Caki2 (cell line): ENCODE measurements at places on chromosomes 4 and X. TPM values are rescaled to one million over a fixed set of nuclear protein-coding genes. Genes with fewer than 3 reads are reported as not detected.

TEX28 gene
- total RNA-seq: not detected in 2 replicates

RASSF6 gene
- total RNA-seq: 0.52 and 1.0 TPM in 2 replicates

CPE gene
- 0.78 and 4.7 TPM in 2 replicates for total RNA-seq

ADGRG2 gene
- total RNA-seq: 34.1 and 38.6 TPM in 2 replicates

TCEAL9 gene
- 52.9 and 53.6 TPM in 2 replicates for total RNA-seq

BST1 gene
- total RNA-seq: 0.41 and 1.0 TPM in 2 replicates

AMOT gene
- total RNA-seq: 1.2 TPM in 1 of 2 replicates, not detected in the other

EMD gene
- 32.0 and 48.7 TPM in 2 replicates for total RNA-seq

ELF4 gene
- 12.5 and 16.0 TPM in 2 replicates for total RNA-seq
